Caco-2 (cell line): ENCODE measurements at places on chromosomes 2 and 18. TPM values are rescaled to one million over a fixed set of nuclear protein-coding genes. Genes with fewer than 3 reads are reported as not detected.

SCN9A gene
- 14.3 and 18.5 TPM in 2 replicates for total RNA-seq

SERPINB2 gene
- total RNA-seq = not detected in 2 replicates

WNT6 gene
- total RNA-seq = 18.3 and 20.3 TPM in 2 replicates

NMUR1 gene
- total RNA-seq = not detected in 2 replicates

SMYD5 gene
- 53.1 and 65.8 TPM in 2 replicates for total RNA-seq

- no peak for DNase-seq
Measured at GRCh38 chr18:47901624-47902362, 28.7 kb downstream of the SMAD2 start.

DNA sequence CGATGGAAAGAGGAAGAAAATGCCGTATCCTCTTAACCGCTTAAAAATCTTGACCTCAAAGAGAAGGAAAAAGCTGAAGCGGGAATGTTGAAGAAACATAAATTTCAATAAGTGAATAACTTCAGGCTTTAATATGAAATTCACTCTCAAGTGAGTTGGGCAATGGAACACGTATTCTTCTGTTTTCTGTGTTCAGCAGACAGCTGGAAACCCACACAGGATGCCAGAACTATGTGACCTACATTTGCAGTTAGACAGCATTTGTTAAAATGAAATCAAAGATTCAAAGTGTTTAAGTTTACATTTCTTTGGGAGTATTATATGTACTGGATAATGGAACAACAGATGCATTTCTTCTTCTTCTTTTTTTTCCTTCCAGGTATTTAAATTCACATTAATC, 80.5 kb upstream of the SPATS2L start:
- no peak for DNase-seq

DNA sequence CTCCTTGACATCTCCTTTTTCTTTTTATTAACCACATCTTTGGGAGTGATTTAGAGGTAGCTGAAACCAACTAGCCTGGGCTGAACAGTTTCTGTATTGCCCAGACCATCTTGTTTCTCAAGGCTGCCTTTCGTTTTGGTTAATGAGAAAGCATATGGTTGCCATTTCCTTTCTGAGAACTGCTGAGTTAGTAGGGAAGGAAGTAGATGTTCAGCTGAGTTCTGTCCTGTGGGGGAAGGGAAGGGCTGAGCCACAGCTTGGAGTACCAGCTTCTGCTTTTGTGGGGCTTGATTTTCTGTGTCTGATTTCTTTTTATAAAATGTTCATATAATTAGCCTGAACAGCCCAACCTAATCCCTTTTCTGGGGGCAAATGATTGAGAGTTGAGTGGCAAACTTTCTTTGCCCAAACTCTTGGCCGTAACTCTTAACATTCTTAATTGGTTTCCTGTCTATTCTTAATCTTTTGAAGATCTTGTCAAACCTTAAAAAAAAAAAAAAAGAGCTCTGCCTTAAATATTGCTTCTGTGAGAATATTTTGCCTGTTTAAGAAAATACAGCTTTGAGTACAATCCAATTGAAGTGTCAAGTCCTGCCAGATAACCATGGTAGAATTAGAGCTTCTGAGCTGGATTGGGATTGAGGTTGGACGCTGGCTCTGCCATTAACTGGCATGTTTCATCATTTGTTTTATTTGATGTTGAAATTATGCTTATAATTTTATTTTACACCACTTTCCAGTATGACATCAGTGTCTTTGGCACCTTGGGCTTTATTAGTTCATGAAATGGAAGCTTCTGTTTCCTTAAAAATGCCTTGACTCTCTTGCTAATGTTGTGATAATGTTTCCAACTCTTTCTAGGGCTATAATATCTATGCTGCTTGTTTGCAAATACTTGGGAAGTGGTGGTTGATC, 1.9 kb upstream of the NABP1 start:
- DNase-seq = no peak

DNA sequence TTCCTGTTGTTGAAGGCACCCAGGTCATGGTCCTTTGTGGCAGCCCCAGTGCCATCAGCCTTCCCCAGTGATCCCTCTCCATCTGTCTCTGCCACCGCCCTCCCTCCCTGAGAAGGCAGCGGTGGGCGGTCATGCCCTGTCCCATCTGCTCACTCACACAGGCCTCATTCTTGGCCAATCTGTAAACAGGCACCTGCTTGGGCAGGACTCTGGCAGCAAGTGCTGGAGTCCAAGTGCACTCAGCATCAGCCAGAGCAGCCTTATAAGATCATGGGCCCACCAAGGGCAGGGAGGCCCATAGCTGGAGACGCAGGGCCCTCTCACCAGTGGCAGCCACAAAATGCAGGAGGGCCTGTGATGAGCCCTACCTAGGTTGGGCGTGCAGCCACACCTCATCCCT, 140.9 kb downstream of the TWIST2 start:
- DNase-seq = no peak

DNA sequence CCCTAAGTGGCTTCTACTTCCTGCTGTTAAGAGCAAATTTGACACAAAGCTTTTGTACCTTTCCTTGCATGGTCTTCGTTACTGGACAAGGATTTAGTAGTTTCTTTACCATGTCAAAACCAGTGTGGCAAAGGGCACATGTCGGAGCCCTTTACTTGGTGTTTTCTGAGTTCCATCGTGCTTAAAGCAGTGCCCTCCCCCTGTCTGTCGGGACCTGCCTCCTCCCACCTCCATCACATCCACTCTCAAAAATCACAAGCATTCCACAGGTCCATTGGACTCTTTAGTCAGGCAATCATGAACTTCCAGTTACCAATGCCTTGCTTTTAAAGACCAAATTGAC, 763 bp downstream of the CCDC141 start:
- DNase-seq = peak; percentile 22

DNA sequence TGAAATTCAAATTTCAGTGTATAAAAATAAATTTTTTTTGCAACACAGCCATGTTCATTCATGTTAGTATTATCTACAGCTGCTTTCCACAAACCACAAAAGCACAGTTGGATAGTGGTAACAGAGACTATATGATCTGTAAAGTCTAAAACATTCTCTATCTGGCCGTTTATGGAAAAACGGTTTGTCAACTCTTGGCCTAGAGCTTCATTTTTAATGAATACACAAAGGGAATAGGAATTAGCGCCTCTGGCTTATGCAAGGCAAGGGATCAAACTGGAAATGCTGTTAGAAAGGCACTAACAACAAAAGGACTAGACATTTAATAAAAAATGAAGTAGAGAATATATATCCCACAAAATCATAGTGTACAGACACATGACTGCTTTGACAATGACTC, 211.9 kb downstream of the EXOC6B start:
- DNase-seq = no peak

GRCh38 chr18:38475686-38476085, 910.1 kb upstream of the CELF4 start:
- no peak for DNase-seq

GRCh38 chr2:206974551-206974950, 35.2 kb downstream of the CPO start:
- no peak for DNase-seq
